ENCODE measurements at places on chromosomes 1 and 21.

- no peak for DNase-seq
Measured at GRCh38 chr1:160171980-160172379, 18.4 kb upstream of the CASQ1 start.

DNA sequence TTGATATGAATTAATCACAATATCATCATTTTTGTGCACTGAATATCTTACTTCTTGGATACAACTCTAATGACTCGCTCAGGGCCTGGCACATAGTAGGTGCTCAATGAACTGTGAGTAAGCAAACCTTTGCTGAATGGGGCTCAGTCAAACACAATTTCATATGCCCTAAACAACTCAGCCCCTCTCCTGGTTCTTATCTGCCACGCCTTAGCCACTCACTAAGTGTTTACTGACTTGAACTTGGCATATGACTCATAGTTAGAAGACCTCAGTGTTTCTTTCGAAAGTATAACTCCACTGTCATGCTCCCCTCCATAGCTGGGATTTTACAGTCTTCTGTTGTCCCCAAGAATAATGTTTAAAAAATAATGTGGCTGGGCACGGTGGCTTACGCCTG, 4.8 kb upstream of the IFNLR1 start:
- DNase-seq = peak; percentile 56

DNA sequence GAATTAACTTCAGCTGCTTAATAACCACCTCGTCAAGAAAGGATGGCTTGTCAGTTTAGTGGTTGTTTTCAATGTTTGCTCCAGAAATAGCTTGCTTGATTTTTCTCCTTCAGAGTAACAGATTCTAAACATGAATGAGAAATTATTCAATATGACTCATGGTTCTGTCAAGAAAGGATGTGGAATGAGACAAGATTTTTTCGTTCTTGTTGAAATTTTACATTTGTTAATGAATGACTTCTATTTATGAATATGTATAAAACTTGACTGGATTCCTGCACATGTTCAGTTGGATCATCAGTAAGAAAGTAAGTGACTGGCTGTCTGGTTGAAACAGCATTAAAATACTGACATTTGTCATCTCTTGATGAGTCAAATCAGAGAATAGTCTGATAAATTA, 38.3 kb downstream of the IFI44 start:
- DNase-seq = no peak

DNA sequence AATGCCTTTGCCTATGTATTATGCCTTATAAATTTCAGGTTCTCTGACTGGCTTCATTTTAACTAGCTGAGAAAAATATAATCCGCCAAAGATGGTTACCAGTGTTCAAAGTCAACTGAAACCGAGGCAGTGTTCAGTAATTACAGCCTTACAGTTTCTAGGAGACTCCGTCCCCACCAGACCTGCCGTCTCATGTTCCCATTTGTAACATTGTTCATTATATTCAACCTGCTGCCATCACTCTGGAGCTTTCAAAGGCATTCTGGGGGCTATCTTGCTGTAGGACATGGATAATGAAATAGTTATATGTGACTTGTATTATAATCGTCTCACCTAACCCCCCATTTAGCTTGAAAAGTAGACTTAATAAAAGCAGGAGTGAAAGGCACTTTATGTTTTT, 302.5 kb downstream of the RWDD3 start:
- no peak for DNase-seq

DNA sequence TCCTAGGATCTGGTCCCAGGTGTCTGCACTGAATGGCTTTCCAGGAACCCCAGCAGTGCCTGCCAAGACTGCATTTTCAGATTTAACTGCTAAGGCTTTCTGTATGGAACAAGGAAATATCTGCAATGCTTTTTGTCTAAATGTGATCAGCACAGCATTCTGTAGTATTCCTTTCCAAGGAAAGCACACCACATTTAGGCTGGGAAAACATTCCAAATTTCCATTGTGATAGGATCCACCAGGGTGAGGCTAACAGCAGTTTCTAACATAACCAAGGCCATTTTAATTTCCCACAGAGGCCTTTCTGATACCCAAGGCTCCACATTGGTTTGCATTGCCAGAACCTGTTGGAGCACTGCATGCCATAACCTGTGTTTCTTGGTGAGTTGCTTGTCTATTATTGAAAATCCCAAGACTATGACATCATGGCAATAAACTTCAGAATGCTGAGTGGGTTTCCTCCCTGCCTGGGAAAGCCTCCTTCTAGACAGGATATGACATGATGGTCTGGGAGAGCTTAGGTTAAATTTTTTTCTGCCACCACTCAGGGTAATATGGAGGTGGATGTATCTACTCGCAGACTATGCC, 23.3 kb upstream of the PTGFRN start:
- DNase-seq = no peak

DNA sequence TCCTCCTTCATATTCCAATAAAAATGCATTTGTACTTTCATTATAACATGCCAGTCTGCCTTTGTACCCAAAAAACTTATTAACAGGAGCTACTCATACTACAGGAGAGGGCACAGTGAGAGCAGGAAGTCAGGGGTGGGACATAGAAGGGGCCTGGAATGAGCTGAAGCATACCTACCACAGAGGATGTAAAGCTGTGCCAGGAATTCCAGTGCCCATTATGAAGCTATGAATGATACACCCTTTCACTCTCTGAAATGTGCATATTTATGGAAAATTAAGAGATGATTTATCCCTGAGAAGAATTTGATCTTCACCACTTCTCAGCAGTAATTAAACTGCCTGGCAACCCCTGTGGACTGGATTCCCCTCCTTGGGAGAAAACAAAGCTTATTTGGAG, 65.8 kb downstream of the ATP5PO start:
- no peak for DNase-seq

GRCh38 chr1:4605158-4605557, 49.3 kb upstream of the AJAP1 start:
- DNase-seq = no peak

DNA sequence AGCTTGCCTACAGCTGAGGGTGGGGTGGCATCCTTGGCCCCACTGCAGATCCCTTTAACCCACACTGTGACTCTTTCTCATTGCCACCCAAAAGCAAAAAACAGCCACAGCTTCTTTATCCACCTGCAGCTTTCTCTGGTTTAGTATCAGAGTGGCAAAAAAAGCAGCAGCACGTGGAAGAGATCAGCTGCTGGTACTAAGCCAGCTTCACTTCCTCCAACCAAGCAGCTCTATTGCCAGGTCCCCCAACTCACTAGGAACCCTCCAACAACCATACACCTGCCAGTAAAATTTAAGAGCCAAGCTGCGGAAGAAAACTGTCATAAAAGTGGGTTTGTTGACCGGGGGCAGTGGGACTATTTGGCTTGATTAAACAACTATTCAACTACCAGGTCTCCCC, 66.4 kb downstream of the KDM1A start:
- no peak for DNase-seq

DNA sequence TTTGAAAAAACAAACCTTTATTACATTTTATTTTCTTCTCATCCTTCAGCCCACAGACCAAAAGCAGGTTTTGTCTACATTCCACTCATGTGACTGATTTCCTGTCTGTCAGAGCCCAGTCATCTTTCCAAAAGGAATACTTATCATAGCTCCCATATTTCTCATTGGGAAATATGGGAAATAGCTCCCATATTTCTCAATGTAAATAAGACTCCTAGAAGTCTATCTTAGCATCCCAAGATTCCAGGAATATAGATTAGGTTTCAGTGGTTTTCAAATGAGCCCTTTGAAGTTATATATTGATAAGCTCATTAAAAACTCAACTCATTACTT, 19.1 kb upstream of the NRDC start:
- DNase-seq = no peak

GRCh38 chr21:32710069-32710784, 17.6 kb downstream of the SYNJ1 start:
- no peak for DNase-seq

DNA sequence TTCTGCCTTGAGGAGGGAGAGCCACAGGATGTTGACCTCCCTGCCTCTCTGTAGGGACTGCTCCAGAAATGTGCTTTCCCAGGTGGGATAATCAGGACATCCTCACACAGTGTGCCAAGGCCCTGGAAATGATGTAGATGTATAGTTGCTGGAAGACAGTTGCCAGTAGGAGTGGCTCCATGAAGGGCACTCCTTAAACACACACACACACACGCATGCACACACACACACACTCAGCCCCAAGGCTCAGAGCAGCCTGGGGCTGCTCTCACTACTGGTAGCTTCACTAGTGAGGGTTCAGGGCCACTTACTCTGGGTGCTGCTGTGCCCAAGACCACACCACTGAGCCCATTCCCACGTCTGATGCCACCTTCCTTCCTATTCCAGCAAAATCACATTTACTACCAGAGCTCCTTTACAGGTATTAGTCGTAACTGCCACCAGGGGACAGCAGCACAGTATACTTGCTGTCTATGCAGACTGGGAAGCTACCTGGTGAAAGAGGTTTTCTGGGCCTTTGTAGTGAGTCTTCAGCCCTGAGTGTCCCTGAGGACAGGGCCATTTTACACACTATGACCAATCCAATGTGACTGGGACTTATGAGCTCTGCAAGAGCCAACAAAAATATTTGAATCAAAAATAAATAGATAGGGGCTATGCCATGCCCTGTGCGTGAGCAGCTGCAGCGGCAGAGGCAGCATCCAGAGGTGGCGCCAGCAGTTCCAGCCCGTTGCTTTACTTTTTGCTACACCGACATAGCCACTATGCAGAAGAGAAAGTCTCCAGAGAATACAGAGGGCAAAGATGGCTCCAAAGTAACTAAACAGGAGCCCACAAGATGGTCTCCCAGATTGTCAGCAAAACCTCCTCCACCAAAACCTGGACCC, 15.0 kb downstream of the CRNN start:
- DNase-seq = peak; percentile 22

DNA sequence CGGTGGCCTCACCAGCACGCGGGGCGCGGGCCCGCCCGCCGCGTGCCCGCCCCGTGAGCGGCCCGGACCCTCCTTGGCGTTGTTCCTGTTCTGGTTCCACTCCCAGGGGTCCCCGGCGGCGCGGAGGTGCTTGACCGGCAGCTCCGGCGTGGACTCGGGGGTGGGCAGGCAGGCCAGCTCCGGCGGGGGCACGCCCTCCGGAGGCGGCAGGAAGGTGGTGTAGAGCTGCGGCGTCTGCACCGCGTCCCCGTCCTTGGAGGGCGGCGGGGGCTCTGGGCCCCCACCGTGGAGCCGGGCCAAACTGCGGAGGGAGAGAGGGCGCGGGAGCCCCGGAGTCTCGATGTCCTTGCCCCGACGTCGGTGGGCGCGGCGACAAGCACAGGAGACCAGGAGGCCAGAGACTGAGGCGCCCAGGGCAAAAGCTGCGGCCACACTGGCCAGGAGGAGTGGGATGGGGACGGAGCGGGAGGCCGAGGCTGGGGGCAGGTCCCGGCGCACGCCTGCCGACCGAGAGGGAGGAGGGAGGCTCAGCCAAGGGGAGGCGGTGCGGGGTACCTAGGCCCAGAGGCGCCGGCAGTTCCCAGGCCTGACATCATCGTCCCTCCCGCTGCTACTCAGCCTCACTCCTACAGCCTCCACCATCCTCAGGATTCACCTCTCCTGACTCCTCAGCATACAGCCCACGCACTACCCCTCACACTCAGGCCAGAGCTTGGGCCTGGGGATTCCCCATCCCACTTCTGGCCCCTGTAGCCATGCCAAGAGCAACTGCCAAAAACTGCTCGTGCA, 13.2 kb downstream of the SEMA6C start:
- no peak for DNase-seq

DNA sequence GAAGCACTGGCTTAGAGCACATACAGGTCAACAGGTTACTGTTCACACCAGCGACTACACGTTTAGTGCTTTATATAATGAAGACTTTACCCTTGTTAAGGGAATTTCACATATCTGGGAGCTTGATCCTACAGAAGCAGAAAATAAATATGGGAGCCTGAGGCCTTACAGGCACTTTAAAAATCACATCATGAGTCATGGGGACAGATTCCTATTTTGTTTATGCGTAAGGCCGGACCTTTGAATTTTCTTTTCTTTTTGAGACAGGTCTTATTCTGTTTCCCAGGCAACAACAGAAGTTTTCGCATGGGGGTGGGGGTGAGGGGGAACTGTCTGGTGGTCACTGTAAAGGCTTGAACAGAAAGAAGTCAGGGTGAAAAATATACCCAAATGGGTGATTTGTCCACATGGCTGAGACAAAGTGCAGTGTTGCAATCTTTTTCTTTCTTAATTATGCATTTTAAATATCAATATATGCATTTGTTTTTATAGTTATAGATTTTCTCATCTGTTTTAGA, 276.7 kb downstream of the KCNH1 start:
- DNase-seq = no peak

- no peak for DNase-seq
Measured at GRCh38 chr1:74673351-74674111, at the start of gene ERICH3. ERICH3 (minus strand) TSS chr1:74673792; CDS start chr1:74673519, 273 bp downstream.

GRCh38 chr1:101875891-101876290, 120.8 kb downstream of the OLFM3 start:
- DNase-seq = no peak

GRCh38 chr1:116284819-116285390, 88.1 kb upstream of the ATP1A1 start:
- DNase-seq = no peak

DNA sequence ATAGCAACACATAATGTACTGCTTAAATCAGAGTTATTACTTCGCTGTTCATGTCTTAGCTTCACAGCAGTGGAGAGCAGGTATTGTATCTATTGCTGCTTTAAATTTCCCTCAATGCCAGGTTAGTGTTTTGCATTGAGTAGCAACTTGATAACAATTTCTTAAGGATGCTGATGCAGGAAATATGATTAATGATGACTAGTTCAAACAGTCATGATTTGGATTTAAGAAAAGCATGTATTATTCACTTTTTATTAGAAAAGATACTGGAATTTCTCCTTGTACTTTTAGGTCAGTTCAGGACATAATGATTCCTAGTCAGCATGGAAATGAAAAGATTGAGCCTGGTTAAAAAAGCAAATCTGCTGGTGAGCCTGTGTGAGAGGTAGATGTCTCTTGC, 67.2 kb upstream of the ARHGAP29 start:
- no peak for DNase-seq

- no peak for DNase-seq
Measured at GRCh38 chr1:225412321-225412720, 15.5 kb downstream of the LBR start.

DNA sequence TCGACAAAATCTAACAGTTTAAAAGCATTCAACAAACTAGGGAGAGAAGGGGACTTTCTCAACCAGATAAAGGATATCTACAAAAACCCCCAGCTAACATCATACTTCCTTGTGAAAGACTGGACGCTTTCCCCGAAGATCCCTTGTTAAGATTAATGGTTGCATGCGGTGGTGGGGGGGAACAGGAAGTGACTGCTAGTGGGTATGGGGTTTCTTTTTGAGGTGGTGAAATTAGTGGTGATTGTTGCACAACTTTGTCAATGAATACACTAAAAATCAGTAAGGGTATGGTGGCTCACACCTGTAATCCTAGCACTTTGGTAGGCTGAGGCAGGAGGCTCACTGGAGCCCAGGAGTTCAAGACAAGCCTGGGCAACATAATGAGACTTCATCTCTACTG, 26.9 kb upstream of the EYA3 start:
- peak; percentile 65 for DNase-seq

- no peak for DNase-seq
Measured at GRCh38 chr1:186183970-186184628, 191.0 kb downstream of the TPR start.

DNA sequence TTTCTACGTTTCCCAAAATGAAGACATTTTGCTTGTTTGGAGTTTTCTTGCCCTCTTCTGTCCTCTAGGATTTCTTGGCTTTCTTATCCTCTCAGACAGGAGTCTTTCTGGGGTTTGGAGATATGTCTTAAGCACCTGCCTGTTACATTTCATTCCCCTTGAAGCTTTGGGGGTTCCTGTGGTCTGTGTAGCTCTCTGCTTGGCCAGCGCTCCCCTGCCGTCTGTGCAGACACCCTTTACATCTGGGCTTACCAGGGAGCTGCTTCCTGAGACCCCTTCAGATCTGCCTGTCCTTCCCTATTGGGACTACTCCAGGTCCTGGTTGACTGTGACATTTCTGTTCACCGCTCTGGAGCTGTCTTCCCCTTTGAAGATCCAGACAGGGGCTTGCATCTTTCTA, 171.9 kb upstream of the CSF3R start:
- no peak for DNase-seq
